ENCODE measurements at places on chromosomes 13 and 19. TPM values are rescaled to one million over a fixed set of nuclear protein-coding genes. Genes with fewer than 3 reads are reported as not detected.
A peak's percentile ranks its signal among the peaks of the same experiment; 100 is the strongest.

Gene RGCC
- total RNA-seq = 1.7 TPM

Gene SH2D3A
- 64.0 TPM for total RNA-seq

Gene RDH8
- total RNA-seq = not detected

Gene DOHH
- 11.6 TPM for total RNA-seq

Gene NAPSA
- 3.6 TPM for total RNA-seq

Gene ZNF235
- total RNA-seq = 8.1 TPM

Gene ATP4B
- total RNA-seq = not detected

DNA sequence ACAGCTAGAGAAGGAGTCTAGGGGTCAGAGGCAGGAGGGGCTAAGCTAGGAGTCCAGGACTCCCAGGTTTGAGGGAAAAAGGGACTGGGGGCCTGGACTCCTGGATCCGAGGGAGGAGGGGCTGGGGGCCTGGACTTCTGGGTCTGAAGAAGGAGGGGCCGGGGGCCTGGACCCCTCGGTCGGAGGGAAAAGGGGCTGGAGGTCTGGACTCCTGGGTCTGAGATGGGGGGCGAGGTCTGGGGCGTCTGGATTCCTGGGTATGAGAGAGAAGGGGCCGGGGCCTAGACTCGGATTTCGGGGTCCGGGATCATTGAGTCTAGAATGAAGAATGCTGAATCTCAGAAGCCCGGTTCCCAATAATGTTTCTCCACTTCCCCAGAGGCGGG, 18.5 kb downstream of the BRSK1 start:
- no peak for DNase-seq

GRCh38 chr13:79485014-79485811, 4.3 kb downstream of the NDFIP2 start:
- peak; percentile 10 for DNase-seq

DNA sequence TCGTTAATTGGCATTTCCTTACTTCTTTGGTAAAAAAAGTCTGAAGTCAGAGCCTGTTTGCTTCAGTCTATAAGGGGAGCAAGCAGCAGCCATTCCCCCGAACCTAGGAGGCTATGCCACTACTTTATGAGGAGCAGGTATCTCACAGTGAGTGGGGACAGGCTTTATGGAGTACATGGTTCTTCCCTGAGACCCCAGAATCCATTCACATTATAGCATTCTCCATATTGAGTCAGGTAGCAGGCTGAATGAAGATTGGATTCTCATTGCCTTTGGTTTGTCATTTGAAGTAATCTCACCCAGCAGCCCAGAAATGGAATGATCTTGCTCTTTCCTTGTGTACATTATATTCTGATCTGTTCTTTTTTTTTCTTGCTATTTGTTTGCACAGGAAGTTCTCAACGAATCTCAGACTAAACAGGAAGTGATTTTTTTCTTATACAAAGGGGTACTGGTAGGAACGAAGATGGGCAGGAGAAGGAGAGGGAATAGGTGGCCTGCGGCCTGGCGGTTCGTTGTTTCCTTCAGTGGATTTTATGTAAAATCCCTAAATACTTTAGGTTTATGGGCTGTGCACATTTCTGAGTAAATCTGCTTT, 74.4 kb downstream of the ARHGAP35 start:
- DNase-seq = no peak

- peak; percentile 51 for DNase-seq
Measured at GRCh38 chr19:18204394-18205199, 755 bp upstream of the RAB3A start.

GRCh38 chr19:34118879-34119748, 53.2 kb upstream of the LSM14A start:
- no peak for DNase-seq

DNA sequence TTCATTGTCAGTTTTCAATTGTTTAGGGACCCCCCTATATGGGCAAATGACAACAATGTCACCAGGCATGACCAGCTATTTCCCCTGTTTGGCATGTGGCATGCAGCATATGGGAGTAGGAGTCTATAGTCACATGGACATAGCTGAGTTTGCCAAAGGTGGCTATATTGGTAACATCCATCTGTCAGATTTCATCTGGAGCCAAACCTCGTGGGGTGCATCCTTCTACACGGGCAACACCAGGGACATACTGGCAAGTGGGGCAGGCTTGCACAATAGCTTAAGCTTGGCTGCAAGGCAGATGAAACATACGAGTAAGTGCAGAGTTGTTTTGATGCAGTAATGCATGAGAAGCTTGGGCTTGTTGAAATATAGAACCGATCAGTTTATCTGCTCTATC, 24.5 kb upstream of the ZNF816 start:
- DNase-seq = no peak

DNA sequence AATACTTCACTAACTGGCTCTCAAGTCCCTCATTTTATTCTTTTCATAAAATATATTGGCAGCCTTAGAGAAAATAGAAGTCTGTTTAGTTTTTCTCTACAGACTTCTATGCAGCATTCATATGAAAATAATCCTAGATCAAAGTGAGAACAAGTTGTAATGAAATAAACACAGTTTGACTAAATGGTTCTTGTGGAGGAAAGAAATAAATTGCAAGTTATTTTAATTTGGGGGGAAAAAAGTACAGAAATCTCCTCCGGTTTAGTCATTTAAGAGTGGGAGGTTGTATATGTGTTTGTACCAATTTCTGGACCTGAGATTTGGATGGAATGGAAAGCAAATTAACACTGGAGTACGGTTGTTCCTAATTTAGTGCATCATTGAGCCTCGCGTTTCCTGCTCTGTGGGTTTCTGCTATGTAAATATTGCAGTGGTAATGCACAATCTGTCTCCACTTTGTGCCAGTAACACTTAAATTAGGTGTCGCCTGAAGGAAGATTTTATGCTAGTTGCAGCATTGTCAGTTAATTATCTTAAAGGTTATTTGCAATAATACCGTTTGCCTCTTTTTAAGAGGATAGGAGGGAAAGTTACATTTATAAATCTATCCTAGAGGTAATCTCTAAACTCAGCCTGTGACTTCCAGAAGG, 100.2 kb downstream of the ZIC5 start:
- DNase-seq = no peak

DNA sequence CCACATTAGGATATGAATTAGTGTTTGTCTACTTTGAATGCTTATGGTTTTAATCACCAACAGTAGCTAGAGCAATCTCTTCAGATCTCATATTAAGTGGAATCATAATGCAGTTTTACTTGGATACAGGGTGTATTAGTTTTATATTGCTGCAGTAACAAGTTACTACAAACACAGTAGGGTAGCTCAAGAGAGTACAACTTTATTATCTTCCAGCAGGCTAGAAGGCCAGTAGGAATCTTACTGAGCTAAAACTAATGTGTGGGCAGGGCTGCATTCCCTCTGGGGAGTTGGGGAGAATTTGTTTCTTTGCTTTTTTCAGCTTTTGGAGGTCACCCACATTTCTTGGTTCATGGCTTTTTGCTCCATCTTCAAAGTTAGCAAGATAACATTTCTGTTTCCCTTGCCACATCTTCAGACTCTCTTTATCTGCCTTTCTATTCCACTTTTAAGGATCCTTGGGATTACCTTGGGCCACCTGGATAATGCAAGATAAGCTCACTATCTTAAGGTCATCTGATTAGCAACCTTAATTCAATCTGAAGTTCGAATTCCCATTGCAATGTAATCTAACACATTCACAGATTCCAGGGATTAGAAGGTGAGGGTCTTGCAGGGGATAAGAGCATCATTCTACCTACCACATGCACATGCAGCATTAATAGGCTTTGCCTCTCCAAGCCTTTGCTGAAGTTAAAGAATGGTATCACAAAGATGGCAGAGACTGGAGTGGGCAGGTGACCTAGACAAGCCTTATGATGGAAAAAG, 134.1 kb upstream of the SLC10A2 start:
- no peak for DNase-seq

GRCh38 chr13:37442996-37443395, 155.6 kb downstream of the POSTN start:
- no peak for DNase-seq

GRCh38 chr13:77460195-77460594, 75.3 kb upstream of the SCEL start:
- DNase-seq = no peak

GRCh38 chr19:56474308-56474707, 2.8 kb downstream of the ZNF667 start:
- no peak for DNase-seq

DNA sequence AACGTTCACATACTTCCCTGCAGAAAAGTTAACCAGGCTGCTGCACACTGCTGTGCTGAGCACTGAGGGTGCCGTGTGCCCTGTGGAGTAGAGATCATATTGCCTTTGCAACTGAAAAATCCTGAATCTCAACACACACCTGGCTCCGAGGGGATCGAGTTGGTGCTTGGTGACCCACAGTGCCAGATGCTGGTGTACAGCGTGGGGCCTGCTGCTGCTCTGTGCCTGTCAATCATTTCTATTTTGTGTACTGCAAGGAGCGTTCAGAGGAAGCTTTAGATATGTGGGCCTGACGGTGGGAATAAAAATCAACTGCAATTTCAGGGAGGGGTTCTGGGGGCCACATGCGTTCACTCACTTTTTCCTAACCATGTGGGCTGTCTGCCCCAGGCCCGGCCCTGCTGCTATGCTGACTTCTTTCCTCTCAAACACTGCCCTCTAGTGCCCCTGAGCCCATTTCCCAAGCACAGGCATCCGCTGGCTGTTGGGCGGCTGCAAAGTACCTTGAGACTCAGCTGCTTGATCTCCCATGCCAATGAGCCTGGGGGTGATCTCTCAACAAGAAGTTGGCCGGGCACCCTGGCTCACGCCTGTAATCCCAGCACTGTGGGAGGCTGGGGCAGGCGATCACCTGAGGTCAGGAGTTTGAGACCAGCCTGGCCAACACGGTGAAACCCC, 9.7 kb upstream of the LENG8 start:
- peak; percentile 67 for DNase-seq

- no peak for DNase-seq
Measured at GRCh38 chr19:29658221-29658991, 6.9 kb upstream of the PLEKHF1 start.

- DNase-seq = peak; percentile 42
Measured at GRCh38 chr13:29569253-29570050, 26.0 kb downstream of the SLC7A1 start.

DNA sequence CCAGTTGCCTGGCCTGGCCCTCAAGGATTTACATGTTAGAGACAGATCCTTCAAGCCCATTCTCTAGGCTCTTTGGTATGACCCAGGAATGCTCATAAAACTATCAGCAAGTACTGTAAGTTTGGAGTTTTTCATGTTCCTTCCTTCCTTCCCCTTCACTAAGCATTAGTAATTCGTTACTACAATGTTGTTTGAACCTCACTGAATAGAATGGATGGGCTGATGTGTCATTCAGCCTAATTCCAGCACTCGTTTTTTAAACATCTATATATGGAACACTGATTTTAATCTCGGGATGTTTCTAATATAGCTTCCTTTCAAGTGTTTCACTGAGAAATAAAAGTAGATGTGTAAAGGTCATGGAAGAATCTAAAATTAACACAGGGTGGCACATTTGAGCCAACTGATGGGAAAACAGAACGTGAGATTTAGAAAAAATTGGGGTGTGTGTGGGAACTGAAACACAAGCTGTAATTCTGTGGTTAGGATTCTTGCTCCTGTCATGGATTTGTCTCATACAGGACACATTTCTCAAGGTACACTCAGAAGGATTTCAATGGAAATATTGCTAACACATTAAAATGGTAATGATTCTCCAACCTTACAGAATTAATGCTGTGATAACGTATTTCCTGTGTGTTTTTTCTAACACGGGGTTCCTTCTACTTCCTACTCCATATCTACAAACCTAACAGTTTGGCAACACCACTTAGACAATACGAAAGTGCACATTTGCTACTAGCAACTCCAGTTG, 93.4 kb downstream of the FLT1 start:
- no peak for DNase-seq
